GM13976 (cell line): ENCODE measurements at places on chromosomes 16 and 17.

GRCh38 chr16:58931436-58931835, 197.3 kb upstream of the GOT2 start:
- no peak for DNase-seq

- DNase-seq = peak; percentile 64
Observed at GRCh38 chr16:11105038-11105903, 150.7 kb downstream of the SOCS1 start.

GRCh38 chr16:71358464-71358998, at the start of gene CALB2:
Gene CALB2, plus strand, starts transcription at chr16:71358723. Its CDS starts 70 bp downstream, at chr16:71358793.
- peak; percentile 92 for DNase-seq

- no peak for DNase-seq
Observed at GRCh38 chr17:83053021-83053681, 26.3 kb upstream of the METRNL start.

DNA sequence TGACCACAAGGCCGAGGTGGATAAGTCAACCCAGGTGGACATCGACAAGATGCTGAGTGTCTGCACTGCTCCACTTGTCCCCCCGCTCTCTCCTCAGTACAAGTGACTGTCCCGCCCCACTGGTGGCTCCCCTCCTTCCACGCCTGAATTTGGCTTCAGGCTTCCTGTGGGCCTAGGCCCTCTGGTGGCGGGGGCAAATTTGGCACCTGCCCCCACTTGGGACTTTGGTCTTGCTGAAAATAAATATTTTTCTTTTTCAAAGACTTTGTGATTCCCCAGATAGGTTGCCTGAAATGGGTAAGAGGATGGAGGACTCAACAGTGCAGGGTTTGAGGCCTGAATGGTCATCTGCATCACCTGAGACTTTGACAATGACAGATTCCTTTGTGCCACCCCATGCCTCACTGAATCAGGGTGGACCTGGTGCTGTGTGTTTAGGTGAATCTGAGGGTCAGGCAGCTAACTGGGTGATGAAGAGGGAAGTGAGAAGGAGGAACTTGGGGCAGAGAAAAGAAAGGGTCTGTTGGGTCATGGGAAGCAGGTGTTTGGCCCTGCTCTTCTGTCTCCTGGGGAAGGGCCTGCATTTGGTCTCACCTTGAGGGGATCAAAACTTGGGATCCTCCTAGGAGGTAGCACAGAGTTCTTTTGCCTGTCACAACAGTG, 2.0 kb downstream of the C16orf86 start:
- no peak for DNase-seq

DNA sequence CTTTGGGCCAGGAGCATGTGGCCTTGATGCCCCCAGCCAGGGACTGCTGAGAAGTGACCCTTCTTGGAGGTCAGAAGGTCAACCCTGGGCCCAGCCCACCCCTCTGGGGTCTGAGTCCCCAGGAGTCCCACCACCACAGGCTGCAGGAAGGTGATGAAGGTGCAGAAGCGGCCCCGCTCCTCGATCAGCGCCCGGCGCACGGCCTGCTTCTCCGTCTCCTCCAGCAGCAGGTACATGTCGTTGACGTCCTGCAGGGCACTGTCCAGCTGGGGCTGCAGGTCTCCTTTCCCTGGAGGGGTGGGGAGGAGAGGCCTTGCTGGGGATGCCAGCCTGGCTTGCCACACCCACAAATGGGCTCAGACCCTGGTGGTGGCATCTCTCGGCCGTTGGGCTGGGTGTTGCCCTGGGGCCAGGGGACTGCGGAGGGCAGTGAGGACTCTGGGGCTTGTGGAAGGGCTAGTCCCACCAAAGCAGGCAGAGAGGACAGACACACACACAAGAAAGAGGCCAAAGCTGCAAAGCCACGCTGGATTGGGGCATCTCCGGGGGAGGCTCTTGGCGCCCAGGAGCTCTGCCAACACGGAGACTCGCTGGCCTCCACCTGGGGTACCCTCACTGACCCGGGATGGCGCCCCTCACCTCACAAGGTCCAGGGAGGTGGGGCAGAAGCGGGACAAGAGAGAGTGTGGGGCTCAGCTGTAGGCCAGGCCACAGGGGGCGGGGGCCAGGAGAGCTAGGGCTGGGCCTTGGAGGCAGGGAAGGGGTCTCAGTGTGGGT, 7.5 kb downstream of the MTSS2 start:
- DNase-seq = no peak

- peak; percentile 96 for DNase-seq
Observed at GRCh38 chr17:75524970-75525805, at the start of gene LLGL2. Gene LLGL2, plus strand, starts transcription at chr17:75525697. Its CDS starts 17,730 bp downstream, at chr17:75543427.

GRCh38 chr17:76558198-76559095, 18.6 kb downstream of the PRCD start:
- no peak for DNase-seq

DNA sequence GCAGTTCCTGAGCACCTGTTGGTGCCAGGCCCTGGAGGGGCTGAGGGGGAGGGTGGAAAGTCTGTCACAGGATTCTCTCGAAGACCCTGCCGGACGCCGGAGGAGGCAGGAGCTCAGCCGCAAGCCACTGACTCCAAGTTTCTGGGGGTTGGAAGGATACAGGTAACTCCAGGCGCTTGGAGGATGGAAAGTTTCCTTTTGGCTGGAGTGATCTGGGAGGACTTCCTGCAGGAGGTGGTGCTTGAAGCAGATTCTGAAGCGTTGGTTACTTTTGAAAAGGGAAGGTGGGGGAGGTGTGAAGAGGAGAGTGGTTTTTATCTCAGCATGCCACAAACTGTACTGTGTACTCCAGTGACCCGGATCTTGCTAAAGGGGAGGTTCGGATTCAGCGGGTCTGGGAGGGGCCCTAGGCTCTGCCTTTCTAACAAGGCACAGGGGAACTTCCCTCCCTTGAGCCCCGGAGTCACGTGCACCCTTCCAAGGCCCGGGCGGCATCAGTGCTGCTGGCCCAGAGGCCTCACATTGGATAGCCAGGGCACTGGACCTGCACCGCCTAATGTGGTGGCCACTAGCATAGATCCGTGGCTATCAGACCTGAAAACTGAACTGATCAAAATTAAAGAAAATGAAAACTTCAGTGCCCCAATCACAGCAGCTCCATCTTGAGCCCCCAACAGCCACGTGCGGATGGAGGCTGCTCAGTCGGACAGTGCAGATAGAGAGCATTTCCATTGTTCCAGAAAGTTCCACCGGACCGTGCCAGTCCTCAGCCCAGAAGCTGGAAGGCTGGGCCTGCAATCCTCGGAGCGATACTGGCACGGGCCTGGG, 42.2 kb upstream of the GSE1 start:
- peak; percentile 86 for DNase-seq

GRCh38 chr16:12362482-12363458, 386.2 kb downstream of the SNX29 start:
- no peak for DNase-seq

DNA sequence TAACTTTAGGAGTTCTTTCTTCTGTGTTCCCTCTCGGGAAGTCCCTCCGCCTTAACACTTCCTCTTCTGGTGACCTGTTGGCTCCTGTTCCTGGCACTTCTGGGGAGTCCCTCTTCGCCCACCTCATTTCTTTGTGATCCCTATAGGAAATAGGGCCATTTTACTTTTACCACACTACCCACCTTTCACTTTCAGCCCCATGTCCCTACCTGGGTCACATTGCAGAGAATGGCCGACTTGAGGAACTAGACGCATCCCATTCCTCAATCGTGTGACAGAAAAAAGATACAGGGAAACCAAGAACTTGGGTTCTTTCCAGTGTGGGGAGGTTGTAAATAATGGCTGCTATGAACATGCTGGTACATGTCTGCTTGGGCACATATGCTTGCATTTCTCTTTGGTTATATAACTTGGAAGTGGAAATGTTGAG, 6.6 kb downstream of the IL21R start:
- DNase-seq = peak; percentile 22

DNA sequence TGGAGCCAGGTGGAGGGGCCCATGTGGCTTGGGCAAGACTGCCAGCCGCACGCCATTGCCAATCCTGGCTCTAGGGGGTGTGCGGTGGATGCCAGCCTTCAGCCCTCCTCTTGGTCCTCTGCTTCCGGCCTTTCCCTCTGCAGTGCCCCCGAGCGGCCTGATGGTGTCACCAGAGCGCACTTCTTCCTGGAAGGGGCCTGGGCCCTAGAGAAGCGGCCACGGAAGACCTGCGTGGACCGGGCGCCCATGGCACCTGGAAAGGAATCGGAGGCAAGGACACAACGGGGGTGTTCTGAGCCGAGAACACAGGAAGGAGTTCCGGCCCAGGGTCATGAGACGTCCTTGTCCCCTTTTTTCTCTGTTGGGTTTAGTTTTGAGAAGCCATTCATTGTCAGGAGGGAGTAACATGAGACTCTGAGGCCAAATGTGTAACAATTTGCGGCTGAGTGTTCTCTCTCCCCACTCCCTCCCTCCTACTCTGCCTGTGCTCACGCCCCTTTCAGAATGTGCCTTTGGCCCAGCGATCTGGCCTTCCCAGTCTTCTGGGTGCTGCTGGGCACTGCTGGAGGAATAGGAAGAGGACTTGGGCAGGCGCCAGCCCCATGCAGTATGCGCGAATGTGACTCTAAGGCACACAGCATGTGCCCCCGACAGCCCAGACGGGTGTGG, 92.8 kb downstream of the IRX3 start:
- peak; percentile 81 for DNase-seq

- DNase-seq = no peak
Observed at GRCh38 chr17:55852734-55853133, 101.9 kb downstream of the PCTP start.

GRCh38 chr17:20952183-20952582, 90.6 kb downstream of the USP22 start:
- DNase-seq = no peak
